Stimulated activated CD4-positive, alpha-beta T cell treated with anti-CD3 and anti-CD28 coated beads, Interleukin-1b, Interleukin-23, amount 100 ng/mL, for 4 hours (primary cell): ENCODE measurements at places on chromosomes 3 and 15.

- no peak for DNase-seq
Observed at GRCh38 chr3:17678116-17678741, 64.2 kb downstream of the TBC1D5 start.

GRCh38 chr3:161093895-161094294 lies 11.3 kb downstream of the B3GALNT1 start:
- DNase-seq = no peak

GRCh38 chr3:25428789-25429335 lies 799 bp downstream of the RARB start:
- DNase-seq = no peak

DNA sequence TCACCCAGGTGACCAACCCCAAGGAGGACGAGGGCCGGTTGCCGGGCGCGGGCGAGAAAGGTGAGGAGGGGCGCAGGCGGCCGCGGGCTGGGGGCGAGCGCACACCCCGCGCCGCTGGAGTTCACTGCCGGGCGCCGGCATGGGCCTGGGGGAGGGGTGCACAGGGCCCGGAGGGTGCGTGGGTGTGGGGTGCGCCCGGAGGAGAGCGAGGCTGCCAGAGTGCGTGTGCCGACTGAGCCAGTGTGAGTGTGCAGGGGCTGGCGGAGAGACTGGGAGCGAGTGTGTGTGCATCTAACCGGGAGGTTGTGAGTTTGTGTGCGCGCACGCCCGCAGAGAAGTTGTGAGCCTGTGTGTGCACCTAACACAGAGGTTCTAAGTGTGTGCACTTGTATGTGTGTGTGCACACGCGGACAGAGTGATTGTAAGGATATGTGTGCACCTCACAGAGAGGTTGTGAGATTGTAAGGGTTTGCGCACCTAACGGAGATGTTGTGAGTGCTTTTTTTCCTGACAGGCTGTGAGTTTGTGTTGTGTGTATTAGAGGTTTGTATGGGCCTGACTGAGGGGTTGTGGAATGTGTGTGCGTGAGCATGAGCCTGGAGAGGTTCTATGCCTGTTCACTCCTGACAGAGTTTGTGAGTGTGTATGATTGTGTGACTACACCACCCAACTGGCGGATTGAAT lies 681 bp downstream of the CTDSPL start:
- DNase-seq = peak; percentile 51

DNA sequence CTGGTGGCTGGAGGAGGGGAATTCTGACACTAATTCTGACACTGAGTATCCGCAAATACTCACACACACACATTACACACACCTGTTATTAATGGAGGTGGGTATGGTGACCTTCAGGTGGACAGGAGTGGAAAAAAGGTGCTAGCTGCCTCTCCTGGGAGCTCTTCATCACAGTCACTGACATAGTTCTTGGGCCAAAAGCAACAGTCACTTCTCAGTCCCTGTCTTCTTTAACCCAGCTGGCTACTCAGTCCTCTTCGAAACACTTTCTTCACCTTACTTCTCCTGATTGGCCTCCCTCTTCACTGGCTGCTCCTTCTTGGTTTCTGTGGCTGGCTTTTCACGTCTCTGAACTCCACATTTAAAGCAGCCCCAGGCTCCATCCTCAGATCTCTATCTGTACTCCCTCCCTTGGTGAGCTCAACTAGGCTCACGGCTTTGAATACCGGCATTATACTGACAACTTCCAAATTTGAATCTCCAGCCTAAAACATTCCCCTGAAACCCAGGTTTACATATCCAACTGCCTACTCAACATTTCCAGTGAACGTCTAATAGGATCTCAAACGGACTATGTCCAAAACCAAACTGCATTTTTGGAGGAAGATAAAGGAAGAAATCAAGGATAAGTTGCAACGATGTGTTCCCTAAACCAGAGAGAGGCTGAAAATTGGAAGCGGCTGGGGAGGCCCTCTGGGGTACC lies 53.2 kb upstream of the HEG1 start:
- no peak for DNase-seq

DNA sequence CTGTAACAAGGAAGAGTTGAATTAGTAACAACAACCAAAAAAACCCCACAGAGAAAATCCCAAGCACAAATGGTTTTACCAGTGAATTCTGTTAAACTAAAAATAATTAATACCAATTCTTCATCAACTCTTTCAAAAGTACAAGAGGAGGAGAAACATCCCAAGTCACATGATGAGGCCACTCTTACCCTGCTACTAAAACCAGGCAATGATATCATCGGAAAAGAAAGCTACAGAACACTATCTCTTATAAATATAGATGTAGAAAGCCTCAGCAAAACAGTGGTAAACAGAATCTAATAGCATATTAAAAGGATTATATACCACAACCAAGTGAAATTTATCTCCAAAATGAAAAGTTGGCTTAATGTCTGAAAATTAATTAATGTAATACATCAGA lies 168.1 kb upstream of the SLCO3A1 start:
- no peak for DNase-seq

GRCh38 chr3:141275032-141275422 lies 43.4 kb downstream of the PXYLP1 start:
- DNase-seq = no peak

- no peak for DNase-seq
Observed at GRCh38 chr15:42890161-42890913, 30.2 kb downstream of the TTBK2 start.

GRCh38 chr3:97975466-97975865 lies 3.2 kb upstream of the RIOX2 start:
- no peak for DNase-seq

- no peak for DNase-seq
Observed at GRCh38 chr3:54434756-54435155, 312.4 kb downstream of the CACNA2D3 start.

- no peak for DNase-seq
Observed at GRCh38 chr15:63805993-63806980, 27.5 kb downstream of the HERC1 start.

- peak; percentile 17 for DNase-seq
Observed at GRCh38 chr3:183158551-183159006, 4.0 kb downstream of the LAMP3 start.

GRCh38 chr3:125189378-125190165 lies 23.0 kb downstream of the SLC12A8 start:
- no peak for DNase-seq
